Panc1 (cell line): ENCODE measurements at places on chromosomes 1 and 21.

DNA sequence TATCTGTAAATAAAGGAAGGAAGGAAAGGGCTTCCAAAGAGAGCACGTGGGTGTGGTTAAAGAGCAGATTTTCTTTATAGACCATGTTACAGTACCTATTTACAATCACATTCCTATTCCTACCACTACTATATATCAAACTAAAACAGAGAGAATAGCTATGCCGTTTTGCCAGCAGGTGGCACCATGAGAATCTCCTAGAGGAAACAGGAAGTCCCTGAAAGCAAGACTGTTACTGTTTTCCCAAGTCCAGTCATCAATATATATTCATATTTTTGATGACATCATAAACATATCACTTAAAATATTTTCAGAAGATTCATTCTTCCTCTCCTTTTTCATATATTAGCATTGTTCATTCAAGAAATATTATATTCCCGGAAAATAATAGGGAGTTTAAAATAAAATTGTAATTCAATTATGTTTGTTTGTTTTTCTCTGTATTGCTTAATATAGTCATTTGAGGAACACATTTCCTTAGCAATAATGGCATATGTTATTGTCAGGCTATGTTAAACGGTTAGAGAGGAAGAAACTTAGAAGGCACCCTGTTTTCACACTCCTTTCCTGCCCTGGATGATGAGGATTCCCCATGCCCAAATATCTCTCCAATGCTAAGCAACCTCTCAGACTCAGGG, 6.6 kb downstream of the CCDC190 start:
- DNase-seq, result no peak

GRCh38 chr1:29607236-29607635, 370.9 kb downstream of the PTPRU start:
- no peak for DNase-seq

DNA sequence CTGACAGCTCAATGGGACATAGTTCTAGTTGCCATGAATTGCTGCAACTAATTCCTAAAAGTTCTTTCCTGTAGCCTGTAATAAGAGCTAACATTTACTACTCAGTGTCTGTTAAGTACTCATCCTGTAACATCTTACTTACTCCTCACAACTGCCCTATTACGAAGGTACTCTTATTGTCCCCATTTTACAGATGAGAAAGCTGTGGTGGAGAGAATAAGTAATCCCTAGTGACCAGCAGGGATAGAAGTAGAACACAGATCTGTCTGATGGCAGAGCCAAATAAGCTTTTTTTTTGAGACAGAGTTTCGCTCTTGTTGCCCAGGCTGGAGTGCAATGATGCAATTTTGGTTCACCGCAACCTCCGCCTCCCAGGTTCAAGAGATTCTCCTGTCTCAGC, 3.1 kb downstream of the STK40 start:
- DNase-seq, result no peak

- DNase-seq, result no peak
Measured at GRCh38 chr21:44929799-44930542, 9.3 kb upstream of the ITGB2 start.

DNA sequence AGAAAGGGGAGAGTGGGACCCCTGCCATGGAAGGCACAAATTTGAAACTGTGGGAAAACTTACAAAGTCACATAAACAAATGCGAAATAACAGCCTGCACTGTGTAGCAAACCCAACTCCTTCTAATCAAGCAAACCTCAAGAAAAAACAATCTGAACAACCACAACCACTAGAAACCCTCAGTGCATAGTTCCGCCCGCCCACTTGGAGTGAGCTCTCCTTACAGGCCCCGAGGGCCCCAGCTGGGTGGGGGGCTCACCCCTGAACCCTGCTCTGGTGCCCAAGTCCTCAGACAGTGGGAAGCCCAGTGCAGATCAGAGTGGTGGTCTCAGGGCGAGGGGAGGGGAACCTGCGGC, 931 bp upstream of the MXRA8 start:
- DNase-seq, result no peak

- DNase-seq, result no peak
Measured at GRCh38 chr21:40052276-40052675, 185.0 kb downstream of the PCP4 start.

GRCh38 chr1:201450721-201451291, 18.2 kb downstream of the PHLDA3 start:
- DNase-seq, result no peak

- no peak for DNase-seq
Measured at GRCh38 chr1:230123280-230124185, 56.5 kb downstream of the GALNT2 start.

DNA sequence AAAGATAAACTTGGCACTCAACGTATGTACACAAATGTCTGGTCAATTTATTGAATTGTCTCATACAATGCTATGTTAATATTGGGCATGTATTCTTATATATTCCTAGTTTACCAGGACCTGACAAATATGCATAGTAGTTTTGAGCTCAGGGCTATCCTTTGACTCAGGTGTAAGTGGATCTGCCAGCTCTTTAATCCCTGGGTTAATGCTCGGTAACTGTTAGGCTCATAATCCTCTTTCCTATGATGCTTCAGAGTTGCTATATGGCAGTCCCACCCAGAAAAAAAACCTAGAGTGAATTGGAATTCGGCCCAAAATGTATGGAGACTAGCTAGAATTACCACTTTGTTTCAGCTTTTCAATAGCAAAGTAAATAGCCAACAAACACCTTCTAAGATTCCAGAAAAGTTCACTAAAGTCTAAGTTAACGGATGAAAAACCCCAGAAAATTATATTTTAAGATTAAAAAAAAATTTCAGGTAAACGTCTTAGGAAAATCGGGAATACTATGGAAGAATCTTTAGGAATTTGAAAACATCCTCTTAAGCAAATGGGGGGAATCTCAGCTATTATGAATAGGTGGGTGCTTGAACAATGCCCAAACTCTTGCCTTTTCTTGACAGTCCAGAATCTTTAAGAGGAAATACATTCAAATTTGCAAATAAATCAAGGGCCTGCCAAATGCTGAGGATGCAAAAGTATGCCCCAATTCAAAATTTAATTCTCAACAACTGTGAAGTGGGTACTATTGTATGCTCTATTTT, 10.9 kb downstream of the H3-3A start:
- no peak for DNase-seq

- DNase-seq, result no peak
Measured at GRCh38 chr1:175678471-175678870, 64.9 kb downstream of the TNR start.

DNA sequence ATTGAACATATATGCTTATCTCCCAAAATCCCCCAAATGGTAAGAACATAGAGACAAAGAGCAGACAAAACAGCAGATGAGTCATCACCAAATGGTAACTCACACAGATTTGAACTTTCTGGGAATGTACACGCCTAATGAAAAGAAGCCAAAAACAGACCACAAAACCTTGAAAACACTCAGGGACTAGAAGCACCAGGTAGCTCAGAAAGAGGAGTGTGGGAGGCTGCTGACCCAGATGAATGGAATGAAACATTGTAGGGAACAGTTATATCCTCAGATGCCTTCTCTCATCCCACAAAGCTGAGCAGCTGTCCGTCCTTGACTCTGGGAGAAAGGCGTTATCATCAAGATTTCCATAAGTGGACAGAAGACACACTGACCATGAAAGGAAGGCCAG, 307.0 kb upstream of the USP25 start:
- DNase-seq, result no peak

DNA sequence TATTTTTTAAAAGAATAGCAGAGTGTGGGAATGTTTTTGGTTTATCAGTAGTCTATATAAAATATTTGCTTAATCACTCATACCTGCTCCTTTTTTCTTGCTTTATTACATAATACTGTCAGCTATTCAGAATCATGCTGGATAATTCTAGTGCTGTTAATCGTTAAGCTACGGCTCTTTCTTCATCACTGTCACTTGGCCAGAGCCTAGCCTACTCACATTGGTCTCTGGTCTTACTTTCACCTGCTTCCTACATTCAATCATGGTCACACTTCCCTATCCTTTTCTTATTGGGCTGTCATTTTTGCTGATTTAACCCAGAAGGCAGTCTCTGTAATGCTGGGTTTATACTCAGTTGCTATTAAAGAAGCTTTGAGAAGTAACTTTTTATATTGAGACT, 2.5 kb downstream of the KLHL20 start:
- no peak for DNase-seq

DNA sequence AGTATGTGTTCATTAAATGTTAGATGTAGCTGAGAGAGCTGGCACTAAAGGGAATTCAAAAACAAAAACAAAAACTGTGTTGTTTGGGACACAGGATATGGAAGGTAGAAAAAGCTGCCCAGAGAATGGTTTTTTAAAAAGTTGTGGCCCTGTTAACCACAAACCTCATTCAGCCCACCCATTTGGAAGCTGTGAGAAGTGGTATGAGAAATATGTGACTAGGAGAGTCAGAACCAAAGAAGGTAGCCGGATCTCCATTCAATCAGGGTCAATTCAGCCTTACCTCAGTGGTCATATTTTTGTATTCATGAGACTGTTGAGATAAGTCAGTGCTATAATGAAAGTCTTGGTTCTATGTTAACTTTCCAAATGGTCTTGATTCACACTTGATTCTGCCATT, 29.8 kb upstream of the CACYBP start:
- DNase-seq, result no peak

- DNase-seq, result no peak
Measured at GRCh38 chr21:31786164-31786920, 54.4 kb upstream of the SCAF4 start.

- no peak for DNase-seq
Measured at GRCh38 chr1:174169342-174169741, 10.0 kb downstream of the RABGAP1L start.

DNA sequence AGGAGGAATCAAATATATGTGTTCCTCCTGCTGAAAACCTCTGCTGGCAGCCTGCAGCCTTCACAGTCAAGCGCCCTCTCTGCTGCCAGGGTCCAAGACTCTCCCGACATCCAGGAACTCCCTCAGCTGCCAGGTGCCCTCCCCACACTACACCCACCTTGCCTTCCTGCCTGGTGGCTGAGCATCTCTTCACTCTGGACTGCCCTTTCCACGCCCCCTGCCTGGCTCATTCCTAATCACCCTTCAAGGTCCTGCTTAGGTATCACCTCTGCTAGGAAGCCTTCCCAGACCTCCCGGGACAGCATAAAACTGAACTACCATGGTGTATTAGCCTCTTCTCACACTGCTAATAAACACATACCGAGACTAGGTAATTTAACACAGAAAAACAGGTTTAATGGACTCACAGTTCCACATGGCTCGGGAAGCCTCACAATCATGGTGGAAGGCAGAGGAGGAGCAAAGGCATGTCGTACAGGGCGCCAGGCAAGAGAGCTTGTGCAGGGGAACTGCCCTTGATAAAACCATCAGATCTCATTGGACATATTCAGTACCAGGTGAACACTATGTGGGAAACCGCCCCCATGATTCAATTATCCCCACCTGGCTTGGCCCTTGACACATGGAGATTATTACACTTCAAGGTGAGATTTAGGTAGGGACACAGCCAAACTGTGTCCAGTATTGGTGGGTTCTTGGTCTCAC, 15.3 kb downstream of the LDLRAD1 start:
- DNase-seq, result no peak

- no peak for DNase-seq
Measured at GRCh38 chr21:16194095-16194787, 464.5 kb downstream of the USP25 start.

DNA sequence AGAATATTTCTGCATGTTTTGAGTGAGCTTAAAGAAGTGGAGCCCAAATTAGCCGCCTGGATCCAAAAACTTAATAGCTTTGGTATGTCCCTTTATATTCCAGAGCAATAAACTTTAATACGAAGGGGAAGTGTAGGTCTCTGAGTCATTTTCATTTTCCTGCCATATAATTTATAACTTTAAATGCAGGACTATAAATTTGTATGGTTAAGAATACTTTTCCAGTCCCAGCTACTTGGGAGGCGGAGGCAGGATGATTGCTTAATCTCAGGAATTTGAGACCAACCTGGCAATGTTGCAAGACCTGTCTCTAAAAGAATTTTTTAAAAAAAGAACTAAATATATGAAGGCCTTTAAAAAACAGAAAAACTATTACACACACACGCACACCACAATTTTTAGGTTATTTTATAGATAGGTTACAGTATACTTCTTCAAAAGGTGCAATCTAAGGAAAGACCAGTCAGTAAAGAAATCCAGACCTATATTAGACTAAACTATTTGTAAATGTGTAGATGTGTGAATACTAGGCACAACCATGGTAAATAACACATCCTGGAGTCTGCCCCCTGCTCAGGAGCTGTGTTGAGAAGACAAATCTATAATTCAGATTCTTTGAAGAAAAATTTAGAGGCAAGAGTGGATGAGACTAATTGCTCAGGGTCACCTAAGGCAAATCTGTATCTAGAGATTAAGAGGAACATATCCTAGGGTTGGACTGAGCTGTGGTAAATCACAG, 80.3 kb downstream of the TTC3 start:
- DNase-seq, result no peak

GRCh38 chr1:7582460-7582972, 188.6 kb upstream of the VAMP3 start:
- DNase-seq, result no peak

- DNase-seq, result no peak
Measured at GRCh38 chr21:19535356-19535755, 1131.8 kb upstream of the TMPRSS15 start.

DNA sequence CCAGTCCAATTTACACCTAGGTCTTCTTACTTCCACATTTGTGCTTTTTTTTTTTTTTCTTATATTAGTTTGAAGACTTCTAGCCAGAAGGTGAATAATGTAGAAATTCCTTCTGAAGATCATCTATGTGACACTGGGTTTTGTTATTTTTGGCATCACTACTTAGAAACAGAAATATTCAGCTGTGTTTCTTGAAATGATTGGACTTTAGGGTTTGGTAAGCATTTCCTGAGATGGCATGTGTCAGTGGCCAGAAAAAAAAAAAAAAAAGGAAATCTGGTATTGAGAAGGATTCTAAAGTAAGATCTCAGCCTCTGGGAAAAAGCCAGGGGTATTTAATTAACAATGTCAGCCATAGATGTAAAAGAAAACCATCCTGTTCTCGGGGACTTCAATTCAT, 43.4 kb upstream of the LRRC8C start:
- DNase-seq, result no peak

DNA sequence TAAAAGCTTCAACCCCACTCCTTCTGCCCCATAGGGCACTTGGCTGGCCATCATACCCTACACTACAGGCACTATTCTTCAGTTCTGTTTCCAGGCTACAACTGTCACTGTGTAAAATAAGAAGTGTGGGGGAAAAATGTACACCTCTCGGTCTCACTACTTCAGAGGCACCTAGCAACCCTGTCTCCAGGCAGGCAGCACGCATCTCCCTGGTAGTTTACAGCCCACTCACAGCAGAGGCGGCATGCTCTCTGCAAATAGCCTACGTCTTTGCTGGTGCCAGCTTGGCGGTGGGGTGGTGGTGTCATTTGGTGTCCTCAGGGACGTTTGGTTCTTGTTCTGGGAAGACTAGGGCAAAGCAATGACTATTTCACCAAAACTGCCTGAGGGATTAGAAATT, 48.2 kb upstream of the BTG3 start:
- no peak for DNase-seq

GRCh38 chr1:5481889-5482288, 510.3 kb downstream of the NPHP4 start:
- no peak for DNase-seq
